ENCODE measurements at places on chromosomes 5 and 9. TPM values are rescaled to one million over a fixed set of nuclear protein-coding genes. Genes with fewer than 3 reads are reported as not detected.

DNA sequence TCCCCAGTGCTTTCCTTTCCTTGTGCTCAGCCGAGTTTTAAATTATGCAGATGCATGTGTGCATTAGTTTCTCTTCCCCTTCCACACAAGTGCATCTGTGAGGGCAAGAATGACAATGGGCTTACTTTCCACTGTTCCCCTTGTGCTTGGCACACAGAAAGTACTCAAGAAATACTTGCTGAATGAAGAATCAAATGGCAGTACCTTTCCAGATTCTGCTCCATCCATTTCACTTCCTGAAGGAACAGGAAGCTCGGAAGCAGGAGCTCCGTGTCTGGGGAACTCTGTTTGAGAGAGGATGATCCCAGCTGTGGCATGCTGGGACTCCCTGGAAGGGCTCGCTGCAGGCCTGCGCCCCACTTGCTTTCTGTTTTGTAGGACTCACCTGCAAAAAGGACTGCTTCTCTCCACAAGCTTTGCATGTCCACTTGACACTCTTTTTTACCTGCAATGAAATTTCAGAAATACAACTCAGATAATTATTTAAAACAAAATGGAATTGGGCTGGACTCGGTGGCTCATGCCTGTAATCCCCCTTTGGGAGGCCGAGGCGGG, 5.5 kb downstream of the MRNIP start:
- H3K4me1 ChIP-seq, result no peaks in the 10 kb centered on the region
- no peak overlapping the region for H3K4me3 ChIP-seq
- H3K27ac ChIP-seq, result no peak overlapping the region
- no peak for DNase-seq

DNA sequence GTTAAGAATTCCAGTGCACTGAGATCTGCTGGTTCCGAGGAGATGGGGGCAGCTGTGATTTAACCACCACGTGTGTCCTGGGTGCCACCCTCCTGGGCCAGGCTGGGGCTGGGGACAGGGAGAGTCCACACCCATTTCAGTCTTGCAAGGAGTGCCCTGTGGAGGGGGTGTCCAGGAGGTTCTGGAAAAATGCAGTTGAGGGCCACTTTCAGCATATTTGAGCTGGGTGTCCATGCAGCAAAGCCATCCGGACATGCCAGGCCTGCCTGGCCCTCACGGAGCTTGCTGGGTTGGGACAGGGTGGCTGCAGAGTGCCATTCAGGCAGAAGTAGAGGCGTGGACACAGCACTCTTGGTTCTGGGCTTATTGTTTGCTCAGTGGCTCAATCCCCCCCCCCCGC, 68.1 kb downstream of the NEK6 start:
- no peaks in the 10 kb centered on the region for H3K27me3 ChIP-seq
- H3K27ac ChIP-seq, result no peak overlapping the region
- H3K4me3 ChIP-seq, result no peak overlapping the region
- DNase-seq, result no peak
- no peaks in the 10 kb centered on the region for H3K4me1 ChIP-seq

ACTBL2 gene
- 0.34 TPM for polyA plus RNA-seq

DNA sequence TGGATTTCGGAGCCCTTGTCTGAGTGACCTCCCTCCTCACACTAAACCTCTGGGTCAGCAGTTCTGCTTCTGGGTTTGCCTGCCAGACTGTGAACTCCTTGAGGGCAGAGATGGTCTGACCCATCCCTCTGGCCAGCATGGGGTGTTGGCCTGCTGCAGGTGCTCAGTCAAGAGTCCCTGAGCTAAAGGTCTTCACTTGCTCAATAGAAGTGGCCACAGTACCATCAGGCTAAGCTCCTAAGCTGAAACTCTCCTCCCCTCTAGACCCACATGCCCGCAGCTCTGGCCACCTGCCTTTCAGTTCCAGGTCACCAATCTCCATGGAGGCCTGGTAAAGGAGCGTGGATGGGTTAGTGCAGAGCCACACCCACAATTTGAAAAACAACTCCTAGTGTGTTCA, 316.6 kb downstream of the SPOCK1 start:
- no peaks in the 10 kb centered on the region for H3K36me3 ChIP-seq
- H3K4me1 ChIP-seq, result peaks cover 16% of the 10 kb centered on the region
- H3K4me3 ChIP-seq, result no peak overlapping the region
- DNase-seq, result no peak

- no peaks in the 10 kb centered on the region for H3K36me3 ChIP-seq
- no peak overlapping the region for H3K4me3 ChIP-seq
- no peaks in the 10 kb centered on the region for H3K4me1 ChIP-seq
- no peak for DNase-seq
Observed at GRCh38 chr5:170419643-170420042, 30.5 kb upstream of the KCNMB1 start.

DNA sequence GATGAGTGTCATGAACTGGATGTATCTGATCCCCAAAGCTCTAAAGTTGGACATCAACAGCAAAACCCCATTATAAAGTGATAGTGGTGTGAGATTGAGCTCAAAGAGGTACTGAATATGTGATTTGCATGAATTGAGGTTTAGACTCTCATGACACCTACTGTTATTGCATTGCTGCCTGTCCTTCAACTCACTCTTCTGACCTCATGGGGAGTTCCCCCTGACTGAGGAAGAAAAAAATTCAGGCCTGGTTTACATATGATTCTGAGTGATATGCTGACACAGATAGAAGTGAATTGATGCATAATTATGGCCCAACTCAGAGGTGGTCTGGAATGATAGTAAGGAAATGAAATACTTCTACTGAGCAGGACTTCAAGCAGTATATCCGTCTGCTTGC, 76.2 kb upstream of the CHD1 start:
- H3K27me3 ChIP-seq, result no peaks in the 10 kb centered on the region
- no peak for DNase-seq
- no peak overlapping the region for H3K4me3 ChIP-seq
- H3K27ac ChIP-seq, result no peak overlapping the region
- H3K36me3 ChIP-seq, result no peaks in the 10 kb centered on the region
- H3K4me1 ChIP-seq, result no peaks in the 10 kb centered on the region

DNA sequence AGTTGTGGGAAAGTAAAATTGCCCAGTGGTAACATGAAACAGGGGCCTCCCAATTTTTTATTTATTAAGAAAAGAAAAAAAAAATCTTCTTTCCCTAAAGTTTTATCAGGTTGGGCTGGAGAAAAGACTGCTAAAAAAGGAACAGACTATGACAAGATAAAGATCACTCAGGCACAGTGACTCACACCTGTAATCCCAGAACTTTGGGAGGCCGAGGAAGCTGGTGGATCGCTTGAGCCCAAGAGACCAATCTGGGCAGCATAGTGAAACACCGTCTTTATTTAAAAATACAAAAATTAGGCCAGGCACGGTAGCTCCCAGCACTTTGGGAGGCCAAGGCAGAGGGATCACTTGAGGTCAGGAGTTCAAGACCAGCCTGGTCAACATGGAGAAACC, 312.5 kb downstream of the CETN3 start:
- no peak for DNase-seq
- no peak overlapping the region for H3K27ac ChIP-seq
- no peaks in the 10 kb centered on the region for H3K36me3 ChIP-seq
- H3K4me1 ChIP-seq, result no peaks in the 10 kb centered on the region
- H3K27me3 ChIP-seq, result no peaks in the 10 kb centered on the region

BTNL3 gene
- polyA plus RNA-seq, result not detected

CD14 gene
- 2.1 TPM for polyA plus RNA-seq

DNA sequence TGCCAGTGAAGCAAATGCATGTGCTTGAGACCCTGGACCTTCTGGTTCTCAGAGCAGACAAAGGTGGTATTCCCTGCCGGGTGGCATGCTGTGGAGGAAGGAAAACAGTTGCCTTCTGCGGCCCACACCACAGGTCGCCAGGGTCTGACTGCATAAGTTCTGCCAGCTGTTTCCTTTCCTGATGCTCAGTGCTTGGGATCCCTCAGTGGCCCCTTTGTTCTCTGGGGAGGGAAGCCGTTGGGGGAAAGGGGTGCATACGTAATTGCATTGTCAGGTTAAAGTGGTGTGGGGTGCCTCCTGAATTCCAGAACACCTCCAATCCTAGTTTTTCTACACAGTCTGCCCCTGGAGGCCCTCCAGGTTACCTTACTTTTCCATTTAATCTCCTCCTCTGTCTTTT, 43.1 kb upstream of the SLC2A8 start:
- H3K27ac ChIP-seq, result no peak overlapping the region
- DNase-seq, result no peak

- no peak overlapping the region for H3K4me3 ChIP-seq
- no peaks in the 10 kb centered on the region for H3K36me3 ChIP-seq
- H3K27ac ChIP-seq, result no peak overlapping the region
- no peak for DNase-seq
- 0 out of 2 replicates have a peak, but pooled peaks cover 4% of the 10 kb centered on the region for H3K27me3 ChIP-seq
Observed at GRCh38 chr5:170636801-170637477, 133.1 kb downstream of the KCNIP1 start.
